Activated T-cell treated with anti-CD3 and anti-CD28 coated beads for 24 hours (primary cell): ENCODE measurements at places on chromosomes 12 and 14.

GRCh38 chr12:1006255-1006654 is 15.2 kb downstream of the ERC1 start:
- DNase-seq = no peak

DNA sequence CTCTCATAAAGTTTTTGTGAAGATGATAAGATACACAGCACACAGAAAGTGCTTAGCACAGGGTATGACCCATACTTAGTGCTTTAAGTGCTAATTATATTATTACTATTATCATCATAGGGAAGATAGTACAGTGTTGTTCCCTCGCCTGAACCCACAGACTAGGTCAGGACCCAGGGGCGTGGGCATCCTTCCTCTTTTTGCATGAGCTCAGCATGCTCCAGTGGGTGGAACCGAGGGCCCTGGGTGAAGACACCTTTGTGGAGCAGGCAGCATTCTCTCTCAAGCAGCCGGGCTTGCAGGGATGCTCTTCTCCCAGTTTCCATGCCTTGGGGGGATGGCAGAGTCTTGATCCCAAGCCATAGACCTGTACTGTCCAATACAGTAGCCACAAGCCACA is 34.8 kb downstream of the CRACR2A start:
- DNase-seq = no peak

- DNase-seq = no peak
Measured at GRCh38 chr14:41521891-41522290, 84.8 kb upstream of the LRFN5 start.

- no peak for DNase-seq
Measured at GRCh38 chr12:59652130-59652529, 56.3 kb downstream of the SLC16A7 start.
